ENCODE measurements at places on chromosomes 12 and 14. TPM values are rescaled to one million over a fixed set of nuclear protein-coding genes. Genes with fewer than 3 reads are reported as not detected.

DNA sequence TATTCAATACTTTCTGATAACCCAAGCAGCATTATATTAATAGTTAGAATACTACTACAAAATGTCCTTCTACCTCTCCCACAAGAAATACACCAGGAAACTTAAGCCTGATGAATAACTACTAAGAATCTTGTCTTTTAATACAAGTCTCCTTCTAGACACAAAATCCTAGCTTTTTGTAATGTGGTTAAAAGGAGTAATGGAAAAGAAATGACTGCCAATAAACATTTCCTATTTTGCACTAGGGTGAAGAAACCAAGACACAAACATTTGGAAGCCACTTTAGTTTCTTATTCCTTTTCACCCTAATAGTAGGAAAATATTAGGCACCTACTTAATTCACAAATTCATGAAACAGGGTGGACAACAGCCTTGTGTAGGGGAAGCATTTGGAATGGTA lies 51.3 kb upstream of the TTC7B start:
- DNase-seq = no peak

The MIS18BP1 gene
- 24.3 TPM for total RNA-seq

The REP15 gene
- 4.0 TPM for total RNA-seq

- no peak for DNase-seq
These were observed 184.5 kb upstream of the DAAM1 start for GRCh38 chr14:59004012-59004411.

GRCh38 chr12:54037360-54038283 lies 4.8 kb downstream of the HOXC5 start:
- no peak for DNase-seq

- no peak for DNase-seq
These were observed 33.9 kb upstream of the VPS37B start for GRCh38 chr12:122929812-122930211.

DNA sequence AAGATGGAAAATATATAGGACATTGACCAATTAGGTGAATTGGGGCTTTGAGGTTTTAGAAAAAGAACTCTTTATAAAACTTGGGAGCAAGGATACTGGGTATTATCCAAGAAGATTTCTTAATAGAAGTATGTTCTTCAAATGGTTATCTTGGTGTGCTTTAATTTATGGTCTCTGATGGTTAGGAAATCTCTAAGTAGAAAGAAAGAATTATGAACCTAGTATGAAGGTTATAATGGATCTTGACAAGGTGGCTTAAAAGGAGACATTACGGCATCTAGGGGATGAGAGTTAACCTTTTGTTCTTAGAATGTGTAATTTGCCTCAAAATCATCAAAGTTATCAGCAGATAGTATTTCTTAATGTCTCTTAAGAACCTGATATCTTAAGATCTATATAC lies 210.4 kb upstream of the PRICKLE1 start:
- DNase-seq = no peak

- DNase-seq = no peak
These were observed 334.1 kb downstream of the DPF3 start for GRCh38 chr14:72559669-72560255.

GRCh38 chr14:65864549-65864948 lies 452.0 kb downstream of the FUT8 start:
- DNase-seq = no peak

- no peak for DNase-seq
These were observed 406 bp downstream of the IL23A start for GRCh38 chr12:56339158-56339422.

GRCh38 chr12:74957634-74958033 lies 252.0 kb downstream of the KCNC2 start:
- no peak for DNase-seq

The RIPK3 gene
- 1.8 TPM for total RNA-seq

The CEBPE gene
- not detected for total RNA-seq

DNA sequence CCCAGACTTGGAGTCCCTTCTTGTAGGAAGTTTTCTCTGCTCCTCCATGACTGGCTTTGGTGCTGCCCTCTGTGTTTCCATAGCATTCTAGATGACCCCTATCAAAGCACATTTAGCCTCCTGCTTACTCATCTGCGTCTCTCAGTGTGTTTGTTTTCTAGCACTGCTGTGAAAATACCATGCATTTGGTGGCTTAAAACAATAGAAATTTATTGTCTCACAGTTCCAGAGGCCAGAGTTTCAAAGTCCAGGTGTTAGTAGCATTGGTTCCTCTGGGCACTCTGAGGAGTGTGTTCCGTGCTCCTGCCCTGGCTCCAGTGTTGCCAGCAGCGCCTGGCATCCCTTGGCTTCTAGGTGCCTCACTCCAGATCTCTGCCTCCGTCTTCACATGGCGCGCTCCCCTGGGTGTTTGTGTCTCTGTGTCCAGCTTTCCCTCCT lies 86.1 kb downstream of the CACNA1C start:
- DNase-seq = peak; percentile 3

The PIWIL1 gene
- total RNA-seq = not detected

The TRPV4 gene
- 5.3 TPM for total RNA-seq

- DNase-seq = no peak
These were observed 1.3 kb downstream of the SDR9C7 start for GRCh38 chr12:56932867-56933266.

GRCh38 chr12:89566615-89567014 lies 40.8 kb upstream of the POC1B start:
- peak; percentile 35 for DNase-seq

DNA sequence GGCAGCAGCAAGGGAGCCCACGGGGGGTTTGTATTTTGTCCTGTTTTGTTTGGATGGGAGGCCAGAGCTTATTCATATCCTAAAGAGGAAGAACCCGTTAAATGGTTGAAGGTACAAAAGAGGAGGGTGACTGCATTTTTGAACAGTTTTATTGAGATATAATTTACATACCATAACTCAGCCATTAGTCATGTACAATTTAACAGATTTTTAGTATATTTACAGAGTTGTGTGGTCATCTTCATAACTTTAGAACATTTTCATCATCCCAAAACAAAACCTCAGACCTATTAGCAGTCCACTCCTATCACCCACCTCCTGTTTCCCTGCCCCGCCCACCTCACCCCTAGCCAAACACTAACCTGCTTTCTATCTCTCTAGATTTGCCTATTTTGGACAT lies 12.6 kb downstream of the NRDE2 start:
- DNase-seq = no peak

- DNase-seq = no peak
These were observed 2.3 kb downstream of the NACA start for GRCh38 chr12:56722832-56723231.

GRCh38 chr14:97328743-97329142 lies 531.6 kb downstream of the VRK1 start:
- no peak for DNase-seq

The ARHGAP9 gene
- total RNA-seq = not detected

The PTPN21 gene
- total RNA-seq = 22.1 TPM

GRCh38 chr14:99756796-99757195 lies 36.4 kb upstream of the EML1 start:
- no peak for DNase-seq

The TRIAP1 gene
- 35.4 TPM for total RNA-seq

GRCh38 chr12:123085730-123086487 lies 65.0 kb downstream of the PITPNM2 start:
- DNase-seq = peak; percentile 84

The HEATR5A gene
- total RNA-seq = 36.0 TPM

The TDG gene
- total RNA-seq = 35.9 TPM

DNA sequence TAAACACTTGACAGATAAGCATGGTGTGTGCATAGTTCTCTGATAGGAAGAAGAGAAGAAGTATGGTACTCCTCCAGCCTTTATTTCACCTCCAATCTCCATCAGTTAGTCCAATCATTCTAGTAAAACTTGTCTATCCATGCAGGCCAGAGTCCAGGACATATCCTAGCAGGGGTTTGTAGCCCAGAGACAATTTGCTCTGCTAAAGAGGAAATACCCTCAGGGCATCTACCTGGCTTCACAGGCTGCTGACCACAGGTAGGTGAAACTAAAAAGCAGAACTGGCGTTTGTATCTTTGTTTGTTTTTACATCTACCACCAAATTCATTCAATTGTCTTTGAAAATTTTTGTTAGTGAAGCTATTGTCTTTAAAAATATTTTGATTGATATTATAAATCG lies 717.6 kb downstream of the FSCB start:
- no peak for DNase-seq

DNA sequence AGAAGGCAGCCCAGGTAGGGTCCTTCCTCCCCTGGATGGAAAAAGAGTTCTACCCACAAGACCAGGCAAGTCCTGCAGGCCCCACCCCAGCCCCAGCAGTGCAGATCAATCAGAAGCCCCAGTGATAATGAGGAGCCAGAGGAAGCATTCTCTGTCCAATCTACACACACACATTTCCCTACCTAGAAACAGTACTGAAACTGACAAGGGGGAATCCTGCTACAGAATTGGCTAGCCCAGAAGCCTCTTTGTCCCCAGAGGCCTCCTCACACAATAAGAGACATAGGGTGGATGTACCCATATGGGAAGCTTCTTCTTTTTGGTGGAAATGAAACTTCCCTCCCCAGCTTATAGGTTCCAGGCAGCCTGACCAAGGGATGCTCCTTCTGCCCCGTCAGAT lies 9.9 kb downstream of the FSCB start:
- DNase-seq = no peak

DNA sequence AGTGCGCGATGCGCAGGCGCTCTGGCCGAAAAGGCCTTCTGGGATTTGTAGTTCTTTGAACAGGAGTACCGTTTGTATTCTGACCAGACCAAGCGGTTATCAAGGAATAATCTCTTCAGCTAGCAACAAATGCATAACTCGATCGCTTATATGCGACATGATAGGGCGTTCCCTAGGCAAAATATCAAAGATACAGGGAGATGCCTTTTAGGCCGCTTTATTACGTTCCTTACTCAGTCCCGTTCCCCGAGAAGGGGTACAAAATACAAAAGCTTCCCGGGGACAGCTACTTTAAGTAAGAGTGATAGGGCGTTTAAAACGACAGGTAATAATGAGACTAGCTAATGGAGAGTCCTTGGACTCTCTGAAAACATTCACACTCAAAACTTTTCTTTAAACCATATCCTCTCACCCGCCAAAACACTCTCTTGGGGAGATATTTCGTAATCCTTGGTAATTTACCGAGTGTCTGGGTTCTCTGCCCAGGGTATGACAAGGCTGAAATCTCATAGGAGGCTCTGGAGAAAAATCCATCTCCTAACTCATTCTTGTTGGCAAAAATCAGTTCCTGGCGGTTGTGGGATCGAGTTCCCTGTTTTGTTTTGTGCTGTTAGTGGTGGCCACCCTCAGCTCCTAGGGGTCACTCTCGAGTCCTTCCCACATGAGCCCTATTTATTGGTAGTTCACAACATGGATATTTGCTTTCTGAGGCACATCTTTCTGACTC lies 412 bp upstream of the SNW1 start:
- peak; percentile 95 for DNase-seq

- peak; percentile 91 for DNase-seq
These were observed 84.5 kb downstream of the PLEKHG3 start for GRCh38 chr14:64788706-64789105.

DNA sequence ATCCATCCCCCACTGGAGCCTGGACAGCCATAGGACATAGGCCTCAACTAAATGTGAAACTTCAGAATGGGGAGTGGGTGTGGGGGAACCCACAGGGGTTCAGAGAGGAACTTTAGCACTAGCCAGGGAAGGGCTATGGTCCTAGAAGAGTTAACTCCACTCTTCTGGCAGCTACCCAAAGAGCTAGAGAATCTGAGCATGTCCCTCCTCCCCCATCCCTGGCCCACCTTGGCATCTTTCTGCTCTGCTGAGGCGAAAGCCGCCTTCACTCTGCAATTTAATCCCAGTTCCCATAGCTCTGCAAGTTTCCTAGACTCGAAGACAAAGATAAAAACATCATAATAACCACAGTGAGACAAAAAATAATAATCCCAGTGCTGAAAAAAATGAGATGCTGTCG lies 214.7 kb upstream of the RTL1 start:
- no peak for DNase-seq

- peak; percentile 71 for DNase-seq
These were observed 181.1 kb downstream of the ESR2 start for GRCh38 chr14:64112867-64113678.

DNA sequence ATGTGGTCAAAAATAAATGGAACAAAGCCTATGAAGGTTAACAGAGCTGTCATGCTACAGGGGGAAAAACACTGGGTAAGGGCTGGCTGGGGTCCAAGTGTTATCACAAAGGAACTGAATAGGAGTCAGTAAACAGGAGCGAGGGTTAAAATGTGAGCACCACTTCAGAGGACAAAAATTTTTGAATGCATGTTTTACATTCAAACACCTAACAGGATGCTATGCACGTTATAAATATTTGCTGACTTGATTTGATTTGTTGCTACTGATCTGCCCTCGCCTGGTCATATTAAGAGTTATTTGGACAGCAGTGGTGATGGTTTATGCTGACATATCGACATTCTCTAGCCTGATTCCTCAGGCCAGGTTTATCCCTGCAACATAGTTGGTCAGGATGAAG lies 7.4 kb upstream of the KTN1 start:
- no peak for DNase-seq

The VPS33A gene
- 32.0 TPM for total RNA-seq

Measured in renal cortical epithelial cell (primary cell).